ENCODE measurements at places on chromosomes 7 and 10.

- DNase-seq, result no peak
Measured at GRCh38 chr7:151336027-151336708, 5.4 kb upstream of the NUB1 start.

GRCh38 chr7:37916673-37917660 is at the start of gene SFRP4:
Gene SFRP4, minus strand, starts transcription at chr7:37916817. Its CDS starts 280 bp downstream, at chr7:37916537.
- peak; percentile 63 for DNase-seq

- DNase-seq, result peak; percentile 37
Measured at GRCh38 chr10:46216836-46217751, 69.7 kb upstream of the ANTXRL start.

DNA sequence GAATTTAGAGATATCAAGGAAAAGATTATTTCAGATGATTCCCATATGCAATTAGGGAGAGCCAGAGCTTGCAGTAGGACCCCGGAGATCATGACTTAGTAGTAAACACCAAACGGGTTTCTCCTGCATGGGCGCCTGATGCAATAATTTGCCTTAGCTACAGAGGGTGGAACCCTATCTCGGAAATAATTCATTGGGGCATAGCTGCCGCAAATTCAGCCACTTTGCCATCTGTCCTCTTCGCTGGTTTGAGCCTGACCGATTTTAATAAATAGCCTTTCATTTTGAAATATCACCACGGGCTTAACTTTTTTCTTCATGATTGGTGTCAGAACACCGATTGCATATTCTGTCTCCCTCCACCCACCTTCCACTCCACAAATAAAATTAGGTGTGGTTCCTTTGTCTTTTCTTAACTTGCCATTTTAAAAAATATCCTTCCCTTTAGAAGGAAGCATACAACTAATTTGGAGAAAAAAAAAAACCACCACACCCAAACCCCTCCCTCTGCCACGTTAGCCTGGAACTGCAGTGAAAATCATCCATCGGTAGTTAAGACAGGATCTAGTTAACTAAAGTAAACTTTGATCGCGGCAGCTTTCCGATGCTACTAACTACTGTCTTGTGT is 1.4 kb downstream of the GARS1 start:
- no peak for DNase-seq

GRCh38 chr10:126122881-126123280 is 226.5 kb downstream of the FANK1 start:
- DNase-seq, result no peak

GRCh38 chr10:132293813-132294520 is 13.8 kb downstream of the STK32C start:
- no peak for DNase-seq

DNA sequence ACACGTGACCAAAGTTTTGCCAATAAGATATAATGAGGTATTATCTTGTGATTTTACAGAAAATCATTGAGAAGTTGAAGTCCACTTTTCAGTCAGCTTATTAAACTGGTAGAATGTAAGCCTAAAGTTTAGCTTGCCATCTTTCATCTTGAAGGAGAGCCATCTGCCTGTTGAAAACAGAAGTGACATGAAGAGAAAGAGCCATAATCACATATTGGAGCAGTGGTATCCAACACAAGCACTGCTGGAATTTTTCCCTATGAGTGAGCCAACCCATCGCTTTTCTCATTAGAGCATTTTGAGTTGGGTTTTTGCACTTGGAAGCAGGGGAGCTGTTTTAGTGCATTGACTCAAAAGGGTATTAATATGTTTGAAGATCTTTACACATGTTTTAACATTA is 117.6 kb upstream of the FERD3L start:
- DNase-seq, result no peak

DNA sequence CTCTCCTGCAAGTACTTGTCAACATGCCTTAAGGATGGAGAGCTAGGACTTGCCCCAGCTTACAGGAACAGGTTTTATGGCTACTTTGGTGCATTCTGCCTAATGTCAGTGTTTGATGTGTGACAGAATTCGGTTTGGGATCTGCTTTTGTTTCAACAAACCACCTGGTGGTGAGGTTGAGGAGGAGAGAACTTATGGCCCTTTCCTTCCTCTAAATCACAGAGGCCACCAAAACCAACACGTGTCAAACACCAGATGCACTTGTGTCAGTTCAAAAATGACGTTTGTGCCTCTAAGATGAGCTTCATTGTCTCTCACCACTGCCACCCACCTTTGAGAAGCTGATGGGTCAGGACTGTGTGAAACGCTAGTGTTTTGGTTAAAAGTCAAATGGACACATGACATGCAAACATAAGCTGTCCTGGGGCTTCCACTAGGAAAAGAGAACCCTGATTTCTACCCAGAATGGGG is 83.9 kb downstream of the OSBPL3 start:
- no peak for DNase-seq

DNA sequence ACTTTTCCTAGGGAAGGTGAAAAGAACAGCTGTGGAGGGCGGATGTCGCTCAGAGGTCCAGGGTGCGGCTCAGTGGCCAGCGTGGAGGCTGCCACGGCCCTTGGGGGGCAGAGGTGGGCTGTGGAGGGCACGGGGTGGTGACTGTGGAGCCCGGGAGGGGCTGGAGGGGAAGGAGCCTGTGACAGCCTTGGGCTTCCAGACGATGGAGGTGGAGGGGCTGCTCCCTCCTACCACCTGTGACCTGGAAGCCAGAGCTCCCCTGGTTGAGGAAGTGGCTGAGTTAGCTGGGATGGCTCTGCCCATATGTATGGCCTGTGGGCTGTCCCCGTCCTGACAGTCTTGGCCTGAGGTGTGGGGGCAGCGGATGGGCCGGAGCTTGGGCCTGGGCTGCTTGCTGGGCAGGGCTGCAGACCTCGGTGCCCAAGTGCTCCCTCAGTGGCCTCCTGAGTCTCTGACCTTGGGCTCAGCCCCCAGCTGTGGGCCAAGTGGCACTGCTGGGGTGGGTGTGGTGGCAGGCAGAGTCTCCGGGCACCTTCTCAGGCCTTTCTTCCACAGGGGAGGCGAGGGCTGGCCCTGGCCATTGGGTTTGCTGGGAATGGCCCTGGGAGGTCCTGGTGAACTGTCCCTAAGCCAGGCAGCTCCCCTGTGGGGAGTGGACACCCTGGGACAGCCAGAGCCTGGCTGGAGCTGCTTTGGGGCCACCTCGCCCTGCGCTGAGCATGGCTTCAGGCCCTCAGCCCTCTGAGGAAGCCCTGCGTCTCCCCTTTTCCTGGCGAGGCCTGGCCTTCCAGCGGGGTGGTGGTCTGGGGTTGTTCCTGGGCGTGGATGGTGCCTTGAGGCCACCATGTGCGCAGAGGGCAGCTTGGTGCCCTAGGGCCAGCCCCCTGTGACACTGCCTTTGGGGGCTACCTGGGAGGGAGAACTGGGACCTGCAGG is 3.9 kb downstream of the BRI3 start:
- no peak for DNase-seq

DNA sequence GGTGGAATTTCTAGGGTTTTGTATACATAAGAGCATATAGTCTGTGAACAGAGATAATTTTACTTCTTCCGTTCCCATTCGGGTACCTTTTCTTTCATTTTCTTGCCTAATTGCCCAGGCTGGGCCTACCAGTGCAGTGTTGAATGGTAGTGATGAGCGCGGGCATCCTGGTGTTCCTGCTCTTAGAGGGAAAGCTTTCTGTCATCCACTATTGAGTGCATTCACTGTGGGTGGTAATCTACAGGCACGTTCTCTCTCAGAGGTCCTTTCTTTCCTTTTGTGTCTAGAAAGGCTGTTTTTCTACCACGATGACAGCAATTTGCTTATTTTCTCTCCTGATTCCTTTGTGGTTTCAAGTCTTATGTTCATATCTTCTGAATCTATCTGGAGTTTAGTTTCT is 65.0 kb downstream of the INPP5A start:
- DNase-seq, result no peak

- no peak for DNase-seq
Measured at GRCh38 chr7:24038993-24039392, 245.0 kb upstream of the NPY start.

DNA sequence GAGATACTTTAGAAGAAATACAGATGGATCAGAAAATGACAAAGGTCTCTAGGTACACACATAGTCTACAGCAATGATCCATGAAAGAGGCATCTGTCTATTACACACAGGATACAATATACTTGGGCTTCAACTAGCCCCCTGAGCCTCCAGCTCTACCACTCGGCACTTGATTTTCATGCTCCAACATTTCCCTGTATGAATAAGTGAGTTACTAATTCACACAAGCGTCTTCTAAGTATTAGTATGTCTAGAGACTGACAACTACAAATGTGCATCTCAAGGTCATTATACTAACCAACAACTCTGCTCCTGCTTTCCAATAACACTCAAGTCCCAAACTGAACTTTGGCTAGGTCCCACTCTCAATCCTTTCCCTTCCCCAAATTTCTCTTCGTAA is 8.3 kb downstream of the FAM204A start:
- no peak for DNase-seq

DNA sequence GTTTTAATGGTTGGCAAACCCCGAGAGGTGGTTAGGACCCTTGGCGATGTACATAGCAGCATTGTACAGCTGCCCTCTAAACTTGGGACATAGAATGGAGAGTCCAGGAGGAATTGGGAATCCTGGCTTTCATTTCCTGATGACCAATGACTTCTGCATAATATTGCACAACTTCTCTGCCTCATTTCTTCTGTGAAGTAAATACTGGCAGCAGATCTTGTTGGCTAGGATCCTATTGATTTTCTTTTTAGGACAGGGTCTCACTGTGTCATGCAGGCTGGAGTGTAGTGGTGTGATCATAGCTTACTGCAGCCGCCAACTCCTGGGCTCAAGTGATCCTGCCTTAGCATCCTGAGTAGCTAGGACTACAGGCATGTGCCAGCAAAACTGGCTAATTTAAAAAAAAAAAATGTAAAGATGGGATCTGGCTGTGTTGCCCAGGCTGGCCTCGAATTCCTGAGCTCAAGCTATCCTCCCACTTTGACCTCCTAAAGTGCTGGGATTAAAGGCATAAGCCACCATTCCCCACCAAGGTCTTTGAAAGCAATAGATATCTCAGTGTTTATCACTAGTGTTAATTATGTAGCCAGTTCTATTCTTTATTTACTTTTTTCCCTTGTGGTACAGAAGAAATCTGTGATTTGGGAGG is 58.1 kb downstream of the PODXL start:
- no peak for DNase-seq

GRCh38 chr7:84105586-84105985 is 89.0 kb downstream of the SEMA3A start:
- DNase-seq, result no peak

GRCh38 chr10:1310271-1310789 is 254.1 kb downstream of the WDR37 start:
- no peak for DNase-seq

DNA sequence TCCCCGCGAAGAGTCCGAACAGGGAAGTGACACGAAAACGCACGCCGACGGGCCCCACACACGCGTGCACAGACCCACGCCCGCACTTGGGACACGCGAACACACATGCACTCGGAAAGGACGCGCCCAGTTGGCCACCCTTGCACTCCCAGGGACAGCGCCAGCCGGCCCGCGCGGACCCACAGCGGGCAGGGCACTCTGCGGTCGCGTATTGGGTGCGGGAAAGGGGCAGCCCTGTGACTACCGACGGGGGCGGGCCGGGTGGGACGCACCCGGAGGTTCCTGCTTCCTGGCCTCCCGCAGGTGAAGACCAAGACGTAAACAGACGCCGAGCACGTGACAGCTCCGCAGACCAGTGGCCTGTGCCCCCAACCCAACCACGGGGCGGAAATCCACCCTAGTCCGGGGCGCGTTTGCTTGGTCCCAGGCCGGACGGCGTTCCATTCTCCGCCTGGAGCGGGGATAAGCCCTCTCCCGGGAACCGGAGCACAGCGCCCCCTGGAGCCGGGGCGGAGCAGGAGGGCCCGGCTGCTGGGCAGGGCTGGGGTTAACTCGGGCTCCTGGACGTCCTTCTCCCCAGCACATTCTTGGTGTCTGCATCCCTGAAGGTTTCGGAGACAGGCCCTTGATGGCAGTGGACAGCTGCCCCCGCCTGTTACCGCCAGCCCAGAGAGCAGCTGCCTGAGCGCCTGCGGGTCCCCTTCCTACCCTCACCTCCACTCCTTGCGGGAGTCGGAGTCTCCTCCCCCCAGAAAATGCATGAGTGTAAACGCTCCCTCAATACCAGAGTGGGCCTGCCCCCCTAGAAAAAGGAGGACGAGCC is 2.0 kb upstream of the LZTS2 start:
- peak; percentile 70 for DNase-seq

GRCh38 chr10:122341141-122341810 is 33.2 kb upstream of the PLEKHA1 start:
- peak; percentile 41 for DNase-seq

DNA sequence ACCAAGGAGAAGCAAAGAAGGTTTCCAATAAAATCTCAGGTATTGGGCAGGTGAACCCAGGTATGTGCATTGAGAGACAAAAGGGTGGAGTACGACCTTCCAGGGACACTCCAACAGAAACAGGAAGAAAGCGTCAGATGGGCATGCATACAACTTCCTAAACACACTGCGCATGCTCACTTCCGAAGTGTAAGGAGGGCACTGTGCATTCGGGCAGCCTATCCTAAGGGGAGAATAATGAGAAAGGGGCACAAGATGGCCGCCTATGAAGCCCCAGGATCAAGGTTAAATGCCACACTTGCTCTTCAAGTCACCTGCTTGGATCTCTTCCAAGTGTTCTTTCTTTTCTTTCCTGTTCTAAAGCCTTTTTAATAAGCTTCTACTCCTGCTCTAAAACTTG is 39.4 kb upstream of the PRSS1 start:
- DNase-seq, result no peak

DNA sequence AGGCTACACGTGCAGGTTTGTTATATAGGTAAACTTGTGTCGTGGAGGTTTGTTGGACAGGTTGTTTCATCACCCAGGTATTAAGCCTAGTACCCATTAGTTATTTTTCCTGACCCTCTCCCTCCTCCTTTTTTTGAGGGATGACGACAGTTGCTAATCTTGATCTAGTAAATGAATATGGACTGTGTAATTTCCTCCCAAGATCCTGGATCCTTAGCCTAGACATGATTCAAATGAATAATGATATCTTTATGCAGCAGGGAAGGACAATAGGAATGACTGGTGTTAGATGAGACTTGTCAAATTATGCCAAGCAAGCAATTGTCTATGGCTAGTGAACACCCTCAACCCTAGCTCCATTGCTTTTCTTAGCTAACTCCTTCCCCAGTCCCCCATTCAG is 156.2 kb downstream of the PLPP4 start:
- DNase-seq, result no peak

- DNase-seq, result peak; percentile 26
Measured at GRCh38 chr10:18665815-18666558, 6.8 kb downstream of the ARL5B start.

DNA sequence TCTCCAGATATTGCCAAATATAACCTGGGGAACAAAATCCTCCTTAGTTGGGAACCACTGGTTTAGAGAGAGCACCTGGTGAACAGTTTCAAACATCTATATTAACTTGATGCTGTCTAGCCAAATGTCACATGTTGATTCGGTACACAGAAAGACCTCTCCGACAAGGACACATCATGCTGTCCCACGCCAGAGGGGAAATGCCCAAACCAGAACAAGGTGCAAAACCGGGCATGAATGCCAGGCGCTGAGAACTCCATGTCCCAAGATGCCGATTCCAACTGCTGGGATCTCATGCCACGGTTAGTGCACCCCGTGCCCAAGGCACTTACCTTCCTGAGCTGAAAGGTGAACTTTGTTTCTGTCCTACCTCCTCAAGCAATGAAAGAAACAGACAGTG is 100.8 kb downstream of the SFMBT2 start:
- no peak for DNase-seq
